GM23248 (cell line): ENCODE measurements at places on chromosomes 2 and 18.

DNA sequence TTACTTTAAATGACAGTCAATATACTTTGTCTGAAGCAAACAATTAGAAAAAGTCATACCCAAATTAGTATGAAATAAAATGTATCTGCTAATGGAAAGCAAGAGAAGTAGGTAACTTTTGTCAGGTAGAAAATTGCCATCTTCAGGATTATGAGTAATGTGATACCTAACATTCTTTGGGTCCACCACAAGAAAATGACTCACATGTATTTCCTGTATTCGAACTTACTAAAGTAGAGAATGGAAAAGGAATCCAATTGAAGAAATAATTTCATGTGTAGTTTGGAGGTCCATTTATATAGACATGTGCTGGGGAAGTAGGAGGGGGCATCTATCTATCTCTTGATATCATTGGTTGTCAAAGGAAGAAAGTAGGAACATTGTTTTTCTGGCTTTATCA lies 636.2 kb upstream of the CHAC2 start:
- DNase-seq = peak; percentile 56

DNA sequence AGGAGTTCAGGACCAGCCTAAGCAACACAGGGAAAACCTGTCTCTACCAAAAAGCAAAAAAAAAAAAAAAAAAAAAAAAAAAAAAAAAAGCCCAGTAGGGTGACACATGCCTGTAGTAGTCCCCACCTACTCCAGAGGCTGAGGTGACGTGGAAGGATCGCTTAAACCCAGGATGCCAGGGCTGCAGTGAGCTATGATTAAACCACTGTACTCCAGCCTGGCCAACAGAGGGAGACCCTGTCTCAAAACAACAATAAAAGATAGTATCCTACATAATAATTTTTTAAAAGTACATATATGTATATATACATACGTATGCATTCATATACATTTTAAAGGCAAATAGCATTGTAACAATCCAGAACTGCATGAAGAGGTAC lies 51.7 kb downstream of the SOS1 start:
- DNase-seq = peak; percentile 19

- peak; percentile 23 for DNase-seq
Observed at GRCh38 chr2:215363039-215363438, 51.2 kb downstream of the ATIC start.

DNA sequence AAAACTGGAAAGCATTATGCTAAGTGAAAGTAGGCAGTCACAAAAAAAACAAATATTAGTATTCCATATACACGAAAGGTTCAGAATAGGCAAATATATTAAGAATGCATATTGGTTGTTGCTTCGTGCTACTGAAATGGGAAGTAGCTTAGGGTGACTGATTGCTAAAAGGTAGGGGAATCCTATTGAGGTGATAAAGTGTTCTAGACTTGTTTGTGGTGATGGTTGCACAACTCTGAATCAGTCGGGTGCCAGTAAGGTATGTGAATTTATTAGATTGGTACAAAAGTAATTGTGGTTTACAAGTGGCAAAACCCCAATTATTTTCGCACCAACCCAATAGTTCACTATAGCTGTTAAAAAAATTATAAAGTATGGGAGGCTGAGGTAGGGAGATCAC lies 20.7 kb downstream of the USP34 start:
- DNase-seq = no peak

DNA sequence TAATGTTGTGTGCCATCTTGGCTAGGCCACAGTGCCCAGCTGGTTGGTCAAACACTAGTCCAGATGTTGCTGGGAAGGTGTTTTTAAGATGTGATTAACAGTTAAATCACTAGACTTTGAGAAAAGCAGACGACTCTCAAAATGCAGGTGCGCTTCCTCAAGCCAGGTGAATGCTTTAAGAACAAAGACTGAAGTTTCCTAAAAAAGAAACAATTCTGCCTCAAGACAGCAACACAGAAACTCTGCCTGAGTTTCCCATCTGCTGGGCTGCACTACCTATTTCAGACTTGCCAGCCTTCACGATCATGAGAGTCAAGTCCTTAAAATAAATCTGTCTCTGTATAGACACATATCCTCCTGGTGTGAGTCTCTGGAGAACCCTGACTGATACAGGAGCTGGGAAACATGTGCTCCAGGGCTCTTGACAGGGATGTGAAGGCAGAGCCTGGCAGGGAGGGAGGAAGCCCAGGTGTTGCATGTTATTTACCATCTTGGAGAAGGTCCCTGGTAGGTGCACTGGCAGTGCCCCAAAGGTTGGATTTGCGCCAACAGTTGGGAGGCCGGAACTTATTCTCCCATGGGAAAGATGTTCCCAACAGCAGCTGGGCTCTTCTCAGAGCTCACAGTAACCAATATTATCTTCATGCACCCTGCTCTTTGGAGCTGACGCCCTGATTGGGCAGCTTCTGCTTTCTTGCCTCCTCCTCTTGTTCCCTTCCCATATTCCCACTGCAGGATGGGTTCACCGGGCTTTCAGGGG lies 43.9 kb downstream of the ST6GAL2 start:
- DNase-seq = no peak

DNA sequence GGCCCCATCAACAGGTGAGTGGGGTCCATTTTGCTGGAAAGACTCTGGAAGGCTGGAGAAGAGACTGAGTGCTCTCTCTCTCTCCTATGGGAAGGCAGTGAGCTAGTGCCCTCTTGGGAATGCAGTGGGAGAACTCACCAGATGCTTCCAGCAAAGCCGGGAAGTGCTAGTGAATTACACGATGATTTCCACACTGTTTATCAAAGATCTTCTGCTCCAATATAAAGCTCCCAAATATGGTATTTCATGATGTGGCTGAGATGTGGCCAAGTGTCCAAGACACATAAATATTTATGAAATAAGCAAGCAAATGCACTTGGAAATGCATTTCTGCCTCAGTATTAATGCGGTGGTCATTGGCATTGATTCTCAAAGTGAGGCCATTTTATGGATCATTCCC lies 135.9 kb downstream of the VAPA start:
- DNase-seq = no peak

DNA sequence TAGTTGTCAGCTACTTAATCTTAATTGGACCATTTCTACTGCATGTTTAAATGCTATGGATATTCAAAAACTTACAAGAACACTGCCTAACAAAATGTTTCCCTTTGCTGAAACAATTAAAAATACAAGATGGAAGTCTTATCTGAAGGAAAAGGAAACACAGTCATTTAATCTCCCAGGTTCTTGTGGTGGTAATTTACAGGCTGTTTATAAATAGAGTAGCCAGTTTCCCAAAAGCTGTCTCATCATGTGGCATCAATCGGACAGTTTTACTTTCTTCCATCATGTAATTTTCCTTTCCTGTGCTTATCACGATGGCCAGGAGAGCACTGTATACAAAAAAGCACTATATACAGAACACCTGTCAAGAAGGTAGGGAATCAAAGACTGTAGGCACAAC lies 368.1 kb downstream of the ZEB2 start:
- DNase-seq = no peak

GRCh38 chr2:121626777-121627524 lies 22.3 kb downstream of the CLASP1 start:
- DNase-seq = no peak

GRCh38 chr18:63186520-63187222 lies 132.9 kb downstream of the BCL2 start:
- no peak for DNase-seq

DNA sequence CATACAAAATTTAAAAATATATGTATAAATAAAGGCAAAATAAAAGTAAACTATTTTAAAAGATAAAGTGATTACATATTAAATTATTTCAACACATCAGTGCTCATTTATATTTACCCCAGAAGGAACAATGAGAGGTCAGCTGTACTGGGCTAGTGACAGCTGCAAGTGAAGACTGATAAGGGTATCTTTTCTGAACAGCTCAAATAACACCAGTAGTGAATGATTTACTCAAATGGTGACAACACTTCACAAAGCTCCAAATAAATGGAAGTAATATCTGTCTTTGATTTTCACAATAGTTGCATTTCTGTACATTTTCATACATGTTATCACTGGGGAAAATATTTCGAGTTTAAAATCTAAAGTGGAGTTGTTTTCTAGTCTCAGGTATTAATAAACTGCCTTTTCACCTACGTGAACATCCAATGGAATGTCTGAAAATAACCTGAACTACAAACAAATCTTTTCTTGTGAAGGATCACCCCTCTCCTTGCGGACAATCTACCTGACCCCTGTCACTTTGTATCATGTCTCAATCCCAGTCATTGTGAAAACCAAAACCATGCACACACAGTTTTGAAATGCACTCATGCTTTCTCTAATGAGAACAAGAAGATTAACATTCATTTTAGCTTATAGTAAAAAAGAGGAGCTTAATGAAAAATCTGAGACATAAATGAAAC lies 1928.8 kb upstream of the CELF4 start:
- no peak for DNase-seq
